ENCODE measurements at places on chromosomes 1 and 21. TPM values are rescaled to one million over a fixed set of nuclear protein-coding genes. Genes with fewer than 3 reads are reported as not detected.

The TAS1R1 gene
- total RNA-seq: 0.12 TPM

The FMO4 gene
- 3.7 TPM for total RNA-seq

The DNAJC6 gene
- total RNA-seq: 1.8 TPM

The UBXN10 gene
- total RNA-seq: under 0.01 TPM

The PITHD1 gene
- 30.2 TPM for total RNA-seq

The PCSK9 gene
- total RNA-seq: 0.90 TPM

The MAGI3 gene
- 9.2 TPM for total RNA-seq

The CXADR gene
- total RNA-seq: 1.6 TPM

The DMRTA2 gene
- 0.08 TPM for total RNA-seq

The SEC16B gene
- 2.9 TPM for total RNA-seq

The LORICRIN gene
- not detected for total RNA-seq

The ATP1A4 gene
- total RNA-seq: not detected

The DSCAM gene
- not detected for total RNA-seq

Measured in smooth muscle cell of the coronary artery (primary cell).